ENCODE measurements at places on chromosomes 6 and 20.

DNA sequence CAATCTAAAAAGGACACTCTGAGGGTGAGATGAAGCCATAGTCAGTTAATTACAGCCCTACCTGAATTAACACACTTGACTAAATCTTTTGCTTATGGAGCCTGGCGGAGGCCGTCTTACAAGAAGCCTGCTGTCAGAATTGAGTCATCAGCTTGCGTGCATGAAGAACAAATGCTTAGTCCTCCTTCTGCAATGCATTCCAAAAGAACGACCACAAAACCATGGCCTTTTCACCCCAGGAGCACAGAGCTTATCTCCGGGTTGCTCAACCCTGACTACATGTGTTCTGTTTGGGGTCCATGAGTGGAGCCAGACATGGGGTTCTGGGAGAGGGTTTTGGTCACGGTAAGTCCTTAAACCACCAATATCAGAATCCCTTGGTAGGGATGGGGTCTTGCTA lies 318.1 kb downstream of the CLIC5 start:
- DNase-seq: no peak

- no peak for DNase-seq
These were observed 198.1 kb downstream of the DLL1 start for GRCh38 chr6:170092826-170093225.

- no peak for DNase-seq
These were observed 289.4 kb downstream of the CDC5L start for GRCh38 chr6:44676826-44677433.

DNA sequence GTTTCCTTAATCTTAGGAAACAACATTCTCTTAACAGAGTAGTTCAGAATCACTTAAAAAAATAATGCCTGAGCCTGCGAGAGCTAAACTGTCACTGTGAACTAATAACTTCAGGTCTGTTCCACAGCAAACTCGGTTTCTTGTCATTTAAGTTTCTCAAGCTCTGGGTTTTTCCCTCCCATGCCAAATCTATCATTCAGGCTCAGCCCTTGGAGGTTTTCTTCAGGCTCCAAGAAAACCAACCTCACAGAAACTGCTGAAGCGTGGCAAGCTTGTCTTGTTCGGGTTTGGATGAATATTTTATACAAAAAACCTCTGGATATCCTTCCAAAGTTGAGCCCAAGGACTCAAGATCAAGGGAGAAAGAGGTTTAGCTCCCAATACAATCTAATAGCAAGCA lies 99.7 kb upstream of the SNX9 start:
- no peak for DNase-seq

Data from NCI-H1694 treated with DMSO at 0.1 percent for 48 hours (cell line).